ENCODE measurements at places on chromosomes 1 and 21.

DNA sequence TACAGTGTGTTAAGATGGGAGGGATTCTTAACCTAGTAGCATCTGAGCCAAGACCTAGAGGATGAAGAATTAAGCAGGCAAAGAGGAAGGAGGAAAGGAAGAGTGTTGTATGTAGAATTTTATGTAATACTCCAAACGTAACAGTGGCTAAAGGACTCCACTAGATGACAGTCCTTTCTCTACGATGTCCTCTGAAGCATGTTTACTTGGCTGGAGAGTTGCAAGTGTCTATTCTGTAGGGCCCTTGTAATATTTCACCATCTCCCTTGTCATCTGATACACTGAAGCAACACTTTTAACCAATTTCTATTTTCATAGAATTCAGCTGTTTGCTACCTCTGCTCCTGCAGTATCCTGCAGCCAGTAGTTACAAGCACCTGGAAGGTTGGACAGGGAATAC, 2.2 kb upstream of the YBX1 start:
- no peak for DNase-seq

- DNase-seq, result no peak
Measured at GRCh38 chr1:105872817-105873216, 1183.7 kb upstream of the PRMT6 start.

- peak; percentile 81 for DNase-seq
Measured at GRCh38 chr1:217029281-217030157, 306.3 kb upstream of the ESRRG start.

GRCh38 chr1:89739013-89739843, 81.6 kb upstream of the LRRC8D start:
- DNase-seq, result no peak

DNA sequence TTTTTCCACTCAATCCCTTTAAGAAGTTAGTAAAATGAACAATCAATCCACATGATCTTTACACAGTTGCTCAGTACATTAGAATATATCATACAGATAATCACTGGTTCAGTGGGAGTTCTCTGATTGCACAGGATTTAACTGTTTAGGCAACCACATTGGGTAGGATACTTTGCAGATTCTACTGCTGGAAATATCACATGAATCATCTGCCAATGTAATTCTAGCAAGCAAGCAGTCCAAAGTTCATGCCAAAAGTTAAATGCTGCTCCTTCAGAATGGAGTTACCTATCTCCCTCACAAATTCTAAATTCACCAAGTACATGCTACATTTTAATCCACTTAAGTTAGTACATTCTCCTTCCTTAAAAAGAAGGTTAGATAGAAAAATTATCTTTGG, 52.4 kb downstream of the NEGR1 start:
- peak; percentile 26 for DNase-seq

DNA sequence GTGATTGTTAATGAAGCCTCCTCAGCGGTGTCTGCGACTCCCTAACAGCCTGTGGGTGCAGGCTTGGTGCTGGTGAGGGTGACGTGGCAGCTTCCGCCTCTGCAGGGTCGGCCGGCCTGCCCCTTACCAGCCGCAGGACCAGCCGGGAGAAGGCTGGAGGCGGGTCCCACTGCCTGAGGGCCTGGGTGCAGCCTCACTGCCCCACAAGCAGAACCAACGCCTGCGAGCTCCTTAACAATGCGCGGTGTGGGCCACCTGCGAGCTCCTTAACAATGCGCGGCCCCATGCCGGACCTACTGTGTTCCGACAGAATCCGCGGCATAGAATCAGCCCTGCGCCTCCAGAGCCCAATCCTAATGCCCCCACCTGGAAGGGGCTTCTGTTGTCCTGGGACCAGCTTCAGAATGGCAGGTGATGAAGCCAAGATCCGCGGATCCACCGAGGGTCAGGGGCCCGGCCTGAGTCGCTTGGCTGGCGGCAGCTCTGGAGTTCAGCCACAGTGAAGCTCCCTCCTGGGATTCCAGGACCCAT, 54.4 kb upstream of the AJAP1 start:
- no peak for DNase-seq

DNA sequence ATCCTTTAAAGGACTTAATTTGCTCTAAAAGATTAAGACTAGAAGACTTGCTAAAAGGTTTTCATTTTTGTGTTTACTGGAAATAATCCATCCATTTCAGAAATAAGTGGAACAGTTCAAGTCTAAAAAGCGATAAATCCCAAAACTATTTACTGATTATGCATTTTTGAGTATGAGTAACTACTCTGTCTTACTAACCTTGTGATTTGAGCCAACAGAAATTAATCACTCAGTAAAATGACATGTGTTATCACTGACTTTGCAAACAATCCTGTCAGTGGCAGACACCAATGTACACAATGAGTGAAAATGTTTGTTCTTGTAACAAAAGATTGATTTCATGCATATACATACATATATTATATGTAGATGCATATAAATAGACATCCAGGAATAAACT, 218.0 kb downstream of the DENND1B start:
- peak; percentile 62 for DNase-seq

GRCh38 chr1:232589111-232589811, 40.7 kb downstream of the SIPA1L2 start:
- DNase-seq, result no peak

DNA sequence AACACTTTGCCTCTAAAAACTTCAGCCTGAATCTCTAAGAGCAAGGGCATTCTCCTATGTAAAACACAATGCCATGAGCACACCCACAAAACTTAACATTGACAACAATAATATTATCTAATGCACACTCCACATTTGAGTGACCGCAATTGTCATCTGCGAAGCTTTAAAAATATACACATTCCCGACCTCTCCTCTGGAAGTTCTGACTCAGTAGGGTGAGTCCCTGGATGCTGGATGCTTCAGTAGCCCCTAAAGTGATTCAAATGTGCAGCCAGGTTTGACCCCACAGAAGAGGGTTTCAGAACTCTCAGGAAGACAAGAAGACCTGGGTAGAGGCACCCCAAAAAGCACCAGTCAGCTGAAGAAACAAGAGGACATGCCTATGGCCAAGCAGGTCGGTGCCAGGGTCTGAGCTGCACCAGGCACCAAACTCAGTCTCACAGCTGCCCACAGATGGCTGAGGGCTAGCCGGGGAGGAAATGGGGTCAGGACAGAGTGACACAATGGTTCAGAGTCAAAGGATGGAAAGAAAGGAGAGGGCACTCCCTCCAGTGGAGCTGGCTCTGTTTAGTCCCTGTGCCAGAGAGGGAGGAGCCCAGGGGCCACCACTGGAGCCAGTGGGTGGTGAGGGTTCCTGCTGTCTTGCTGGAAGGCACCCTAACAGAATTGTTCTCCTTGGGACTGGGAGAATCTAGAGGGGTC, 17.4 kb downstream of the PIK3C2B start:
- no peak for DNase-seq

- peak; percentile 29 for DNase-seq
Measured at GRCh38 chr1:159851407-159851806, 11.1 kb downstream of the VSIG8 start.

- DNase-seq, result no peak
Measured at GRCh38 chr1:63665824-63666223, 72.6 kb downstream of the PGM1 start.

DNA sequence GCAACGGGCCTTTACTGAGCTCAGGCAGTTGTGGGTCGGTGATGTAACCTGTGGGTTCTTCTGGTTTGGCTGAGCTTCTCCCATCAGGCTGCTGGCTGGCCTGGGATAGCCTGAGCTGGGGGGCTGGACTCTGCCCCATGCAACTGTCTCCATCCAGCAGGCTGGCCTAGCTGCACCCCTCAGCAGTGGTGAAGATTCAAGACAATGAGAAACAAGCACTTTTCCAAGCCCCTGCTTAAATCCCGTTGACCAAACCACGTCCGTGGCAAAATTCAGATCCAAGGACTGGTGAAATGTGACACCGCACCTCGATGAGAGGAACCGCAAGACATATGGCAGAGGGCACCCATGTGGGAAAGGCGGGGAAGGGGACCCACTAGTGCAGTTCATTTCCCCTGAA, 25.6 kb downstream of the PRSS38 start:
- DNase-seq, result no peak

DNA sequence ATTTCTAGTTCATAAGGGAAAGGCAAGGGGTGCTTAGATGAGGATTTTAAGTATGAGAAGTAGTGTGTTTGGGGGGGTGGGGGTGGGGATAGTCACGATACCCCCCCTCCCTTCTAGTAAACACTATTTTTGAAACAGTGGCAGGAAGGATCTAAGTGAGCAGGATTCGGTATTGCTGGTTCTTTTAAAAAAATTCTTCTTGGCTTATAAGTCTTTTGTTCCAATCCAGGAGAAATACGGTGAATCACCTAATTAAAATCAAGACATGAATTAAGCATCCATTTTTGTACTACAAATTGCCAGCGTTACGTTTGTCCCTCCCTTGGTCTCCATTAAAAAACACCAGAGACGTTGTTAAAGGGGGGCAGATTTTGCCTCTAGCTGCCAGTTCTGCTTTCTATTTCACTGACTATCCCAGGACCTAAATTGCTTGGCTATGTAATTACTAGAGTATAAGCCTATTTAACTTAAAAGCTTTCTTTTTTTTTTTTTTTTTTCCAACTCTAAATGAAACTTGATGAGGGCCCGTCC, 911 bp downstream of the LMO4 start:
- DNase-seq, result peak; percentile 28

DNA sequence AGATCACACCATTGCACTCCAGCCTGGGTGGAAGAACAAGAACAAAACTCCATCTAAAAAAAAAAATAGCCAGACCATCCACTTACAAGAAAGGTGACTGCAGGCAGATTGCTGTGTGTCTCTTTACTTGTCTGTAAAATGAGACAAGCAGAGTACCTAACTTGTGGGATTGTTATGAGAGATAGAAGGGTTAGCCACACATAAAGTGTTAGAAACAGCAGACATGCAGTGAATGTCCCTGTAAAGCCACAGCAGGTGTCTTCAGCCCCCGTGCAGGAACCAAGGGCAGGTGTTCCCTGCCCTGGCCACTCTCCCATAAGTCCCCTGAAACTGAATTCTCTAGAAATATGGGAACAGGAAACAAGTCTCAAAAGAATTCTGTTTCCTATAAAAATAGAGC, 40.8 kb upstream of the EFHD2 start:
- DNase-seq, result no peak

GRCh38 chr1:19384772-19385187, 72.7 kb downstream of the SLC66A1 start:
- DNase-seq, result no peak

DNA sequence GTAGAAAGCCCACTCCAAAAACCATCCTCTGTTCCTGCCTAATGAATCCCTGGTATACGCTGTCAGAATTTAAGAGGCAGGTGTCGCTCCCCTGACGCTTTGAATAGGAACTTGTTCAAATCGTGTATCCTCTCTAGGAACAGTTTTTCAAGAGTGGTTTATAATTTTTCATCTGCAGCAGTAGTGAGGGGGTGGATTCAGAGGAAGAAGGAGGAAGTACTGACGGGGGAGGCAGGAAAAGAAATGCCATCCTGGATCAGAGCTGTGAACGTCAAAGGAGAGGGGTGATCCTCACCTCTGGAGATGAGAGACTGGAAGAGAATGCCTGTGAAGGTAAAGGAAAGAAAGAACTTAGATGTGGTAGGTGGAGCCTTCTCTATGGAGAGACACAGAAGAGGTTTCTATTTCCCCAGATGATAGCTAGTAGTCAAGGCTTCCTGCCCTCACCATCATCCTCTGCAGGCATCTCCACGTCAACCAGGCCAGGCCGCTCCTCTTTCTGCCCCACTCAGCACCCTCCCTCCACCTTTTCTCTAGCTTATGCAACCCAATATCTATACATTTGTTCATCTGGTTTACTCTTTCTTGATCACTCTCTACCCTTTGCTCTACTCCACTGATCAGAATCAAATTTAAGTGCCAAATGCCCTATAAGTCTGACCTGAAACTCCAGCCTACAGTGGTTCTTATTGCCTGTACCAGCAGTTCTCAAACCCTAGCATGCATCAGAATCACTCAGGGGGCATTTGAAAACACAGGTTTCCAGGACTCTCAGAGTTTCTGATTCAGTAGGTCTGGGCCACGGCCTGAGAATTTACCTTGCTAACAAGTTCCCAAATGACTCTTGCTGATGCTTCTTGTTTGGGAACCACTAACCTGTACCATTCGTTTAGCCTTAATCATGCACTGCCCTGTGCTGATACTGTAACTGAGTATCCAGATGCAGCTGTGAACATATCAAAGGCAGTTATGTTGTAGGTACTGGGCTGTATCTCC, 13.1 kb upstream of the BCL9 start:
- DNase-seq, result no peak
